ENCODE measurements at places on chromosomes 3 and 15.

DNA sequence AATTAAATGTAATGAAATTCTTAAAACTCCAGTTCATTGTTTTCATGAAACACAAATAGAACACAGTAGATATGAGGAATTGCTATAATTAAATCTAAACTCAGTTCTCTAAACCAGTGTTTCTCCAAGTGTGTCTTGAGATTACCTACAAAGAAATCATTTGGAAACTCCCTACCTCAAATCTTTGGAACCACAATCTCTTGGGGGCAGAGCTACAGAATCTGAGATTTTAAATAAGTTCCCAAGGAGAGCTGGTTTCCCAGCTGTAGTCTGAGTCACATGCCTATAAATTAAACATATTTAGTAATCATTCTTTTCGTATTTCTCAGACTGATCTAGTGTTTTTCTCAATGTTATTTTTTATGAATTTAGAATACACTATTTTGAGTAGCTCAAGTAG, 17.0 kb upstream of the ACTC1 start:
- DNase-seq, result no peak

DNA sequence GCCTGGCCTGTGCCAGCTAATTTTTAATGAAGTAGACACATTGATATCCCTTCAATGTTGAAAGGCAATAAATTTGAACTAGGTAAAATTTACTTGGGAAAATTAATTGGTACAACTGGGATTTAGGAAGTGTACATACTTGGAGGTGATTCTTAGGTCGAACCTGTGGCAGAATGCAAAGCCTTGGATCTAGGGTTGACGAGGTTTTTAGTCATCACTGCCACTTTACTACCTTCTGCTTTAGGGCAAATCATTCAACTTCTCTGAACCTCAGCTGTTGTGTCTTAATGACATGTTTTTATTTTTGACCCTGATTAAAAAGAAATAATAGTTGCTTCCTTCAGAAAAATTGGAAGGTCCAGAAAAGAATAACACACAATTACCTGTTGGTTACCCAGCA, 2.5 kb downstream of the APPL1 start:
- DNase-seq, result no peak

DNA sequence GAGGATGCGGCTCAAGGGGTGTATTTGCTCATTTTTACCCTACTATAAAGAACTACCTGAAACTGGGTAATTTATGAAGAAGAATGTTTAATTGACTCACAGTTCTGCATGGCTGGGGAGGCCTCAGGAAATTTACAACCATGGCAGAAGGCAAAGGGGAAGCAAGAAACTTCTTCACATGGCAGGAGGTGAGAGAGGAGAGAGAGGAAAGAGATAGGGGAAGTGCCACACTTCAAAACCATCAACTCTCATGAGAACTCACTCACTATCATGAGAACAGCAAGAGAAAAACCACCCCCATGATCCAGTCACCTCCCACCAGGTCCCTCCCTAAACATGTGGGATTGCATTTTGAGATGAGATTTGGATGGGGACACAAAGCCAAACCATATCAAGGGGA, 192.7 kb downstream of the DIPK2A start:
- no peak for DNase-seq

GRCh38 chr3:182424006-182424405, 369.3 kb upstream of the ATP11B start:
- DNase-seq, result no peak

- no peak for DNase-seq
These were observed 14.6 kb downstream of the LRIG1 start for GRCh38 chr3:66486202-66486601.

GRCh38 chr3:7854266-7854665, 647.4 kb upstream of the LMCD1 start:
- DNase-seq, result no peak

- DNase-seq, result no peak
These were observed 18.3 kb downstream of the MAP2K1 start for GRCh38 chr15:66405007-66405406.

DNA sequence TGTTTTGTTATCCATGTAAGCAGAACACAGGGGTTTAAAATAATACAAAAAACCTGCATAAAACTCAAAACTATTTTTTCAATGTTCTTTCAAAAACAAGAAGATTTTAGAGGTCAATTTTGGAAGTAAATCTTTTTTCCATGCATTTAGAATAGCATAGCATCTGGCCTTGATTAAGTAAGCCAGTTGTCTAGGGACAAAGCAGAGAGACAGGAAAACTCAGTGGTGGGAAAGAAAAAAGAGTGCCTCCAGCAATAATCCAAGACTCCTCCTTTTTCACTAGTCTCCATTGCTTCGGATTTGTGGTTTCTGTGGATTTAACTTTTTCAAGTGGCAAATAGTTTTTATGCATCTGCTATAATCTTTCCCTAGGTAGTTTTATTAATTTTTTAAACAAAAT, 88.9 kb downstream of the SUCNR1 start:
- no peak for DNase-seq

GRCh38 chr3:135238236-135238830, 443.3 kb downstream of the EPHB1 start:
- no peak for DNase-seq

DNA sequence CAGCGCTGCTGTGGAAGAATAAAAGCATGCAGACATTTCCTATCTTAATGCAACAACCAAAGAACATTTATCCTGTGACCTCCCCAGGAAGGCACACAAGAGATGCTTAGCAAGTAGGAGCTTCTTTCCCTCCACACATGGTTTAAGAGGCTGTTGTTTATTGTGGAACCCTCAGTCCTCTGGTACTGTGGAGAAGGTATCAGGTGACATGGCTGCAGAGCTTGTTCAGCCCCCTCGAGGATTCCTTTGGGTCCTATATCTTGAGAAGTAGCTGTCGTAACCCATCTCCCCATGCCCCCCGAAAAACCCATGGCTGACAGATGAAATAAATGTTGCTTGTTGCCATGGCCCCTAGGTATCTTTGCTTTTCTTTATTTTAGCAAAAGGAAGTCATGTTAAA, 20.3 kb upstream of the ETV5 start:
- no peak for DNase-seq

GRCh38 chr3:156433138-156433537, 121.8 kb downstream of the SSR3 start:
- no peak for DNase-seq

DNA sequence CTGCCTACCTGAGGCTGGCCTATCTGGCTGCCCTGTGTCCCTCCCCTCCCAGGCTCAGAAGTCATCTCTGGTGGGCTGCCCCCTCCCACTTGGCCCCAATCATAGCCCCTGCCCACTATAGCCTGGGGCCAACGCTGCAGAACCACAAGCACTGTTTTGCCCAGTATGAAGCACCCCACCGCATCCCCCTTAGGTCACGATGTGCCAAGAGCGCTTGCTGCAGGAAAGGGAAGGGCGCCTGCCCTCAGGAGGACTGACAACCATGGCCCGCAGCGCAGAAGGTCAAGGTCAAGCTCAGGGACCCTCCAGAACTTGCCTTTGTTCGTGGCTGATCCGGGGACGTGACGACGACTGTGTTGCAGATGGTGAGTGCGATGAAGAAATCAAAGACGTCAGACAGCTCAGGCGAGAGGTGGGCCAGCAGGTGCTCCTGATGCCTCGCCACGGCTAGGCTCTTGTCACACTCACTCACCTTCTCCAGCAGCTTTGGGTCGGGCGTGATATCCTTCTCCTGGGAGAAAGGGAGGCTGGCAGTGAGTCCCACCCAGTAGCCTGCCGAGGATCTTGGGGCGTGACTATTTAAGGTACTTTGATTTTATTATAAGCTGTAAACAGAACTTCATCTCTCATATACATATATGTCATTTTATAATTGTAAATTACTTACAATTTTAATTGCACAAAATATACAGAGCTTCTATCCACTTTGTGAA, 146.6 kb downstream of the ATP10A start:
- no peak for DNase-seq

DNA sequence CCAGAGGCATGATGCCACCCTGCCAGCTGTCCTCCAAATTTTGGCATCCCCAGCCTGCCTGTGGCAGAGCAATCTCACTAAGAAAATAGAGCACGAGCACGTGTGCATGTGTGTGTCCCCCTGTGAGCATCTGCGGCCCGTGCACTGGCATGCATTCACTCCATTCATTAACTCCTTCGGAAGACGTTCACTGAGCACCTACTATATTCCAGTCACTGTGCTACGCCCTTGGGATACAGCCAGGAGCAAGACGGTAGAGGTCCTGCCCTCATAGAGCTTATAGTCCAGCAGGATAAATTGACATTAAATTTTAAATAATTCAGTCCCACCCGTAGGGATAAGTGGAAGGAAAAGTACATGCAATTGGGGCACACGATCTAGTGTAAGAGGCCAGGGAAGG, 40.0 kb upstream of the HES1 start:
- no peak for DNase-seq

- DNase-seq, result no peak
These were observed 234.4 kb downstream of the XXYLT1 start for GRCh38 chr3:195036574-195036973.

DNA sequence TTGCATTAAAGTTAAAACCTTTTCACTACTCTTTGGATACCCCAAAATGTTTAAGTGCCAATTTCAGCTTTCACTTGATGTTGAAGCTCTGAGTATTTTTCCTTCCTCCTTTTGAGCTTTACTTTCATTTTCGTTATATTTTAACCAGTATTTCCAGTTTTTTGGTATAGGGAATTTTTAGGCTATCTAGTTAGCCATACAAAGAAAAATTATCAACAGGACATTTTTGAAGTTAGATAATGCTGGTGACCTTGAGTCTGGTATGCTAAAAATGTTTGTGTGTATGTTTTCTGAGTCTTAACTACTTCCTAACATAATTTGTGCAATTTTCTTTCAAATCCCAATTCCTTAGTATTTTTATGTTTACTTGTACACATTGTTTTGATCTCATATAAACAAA, 284.8 kb downstream of the OTOL1 start:
- no peak for DNase-seq

DNA sequence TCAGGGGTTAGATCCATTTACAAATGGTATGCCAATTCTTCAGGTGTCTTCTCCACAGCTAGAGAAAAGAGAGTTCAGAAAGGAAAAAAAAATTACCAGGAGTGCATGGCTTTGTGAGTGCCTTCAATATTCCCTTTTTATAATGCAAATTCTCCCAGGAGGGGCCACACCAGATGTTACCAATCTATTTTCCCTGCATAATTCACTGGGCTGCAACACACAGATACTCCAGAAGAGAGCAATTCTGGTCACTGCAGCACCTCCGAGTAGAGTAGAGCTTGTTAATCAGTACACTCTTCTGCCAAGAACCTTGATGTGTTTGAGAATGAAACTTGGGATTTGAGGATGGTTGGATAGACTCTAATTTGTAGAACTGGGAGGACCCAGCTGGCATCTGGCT, 80.7 kb upstream of the SPRED1 start:
- DNase-seq, result no peak

- no peak for DNase-seq
These were observed 6.0 kb downstream of the C3orf62 start for GRCh38 chr3:49271047-49271446.

DNA sequence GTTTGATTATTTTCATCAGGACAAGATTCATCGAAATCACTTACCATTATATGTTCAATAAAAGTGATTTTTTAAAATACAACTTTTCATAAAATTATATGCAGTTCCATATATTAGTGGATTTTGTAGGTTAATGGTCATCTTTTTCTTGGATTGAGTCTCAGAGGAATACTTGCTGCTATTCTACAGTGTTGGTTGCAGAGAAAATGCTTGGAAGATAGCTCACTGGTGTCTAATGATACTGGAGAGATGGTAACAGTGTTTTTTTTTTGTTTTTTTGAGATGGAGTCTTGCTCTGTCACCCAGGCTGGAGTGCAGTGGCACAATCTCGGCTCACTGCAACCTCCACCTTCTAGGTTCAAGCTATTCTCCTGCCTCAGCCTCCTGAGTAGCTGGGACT, 143.3 kb downstream of the TCF12 start:
- no peak for DNase-seq

DNA sequence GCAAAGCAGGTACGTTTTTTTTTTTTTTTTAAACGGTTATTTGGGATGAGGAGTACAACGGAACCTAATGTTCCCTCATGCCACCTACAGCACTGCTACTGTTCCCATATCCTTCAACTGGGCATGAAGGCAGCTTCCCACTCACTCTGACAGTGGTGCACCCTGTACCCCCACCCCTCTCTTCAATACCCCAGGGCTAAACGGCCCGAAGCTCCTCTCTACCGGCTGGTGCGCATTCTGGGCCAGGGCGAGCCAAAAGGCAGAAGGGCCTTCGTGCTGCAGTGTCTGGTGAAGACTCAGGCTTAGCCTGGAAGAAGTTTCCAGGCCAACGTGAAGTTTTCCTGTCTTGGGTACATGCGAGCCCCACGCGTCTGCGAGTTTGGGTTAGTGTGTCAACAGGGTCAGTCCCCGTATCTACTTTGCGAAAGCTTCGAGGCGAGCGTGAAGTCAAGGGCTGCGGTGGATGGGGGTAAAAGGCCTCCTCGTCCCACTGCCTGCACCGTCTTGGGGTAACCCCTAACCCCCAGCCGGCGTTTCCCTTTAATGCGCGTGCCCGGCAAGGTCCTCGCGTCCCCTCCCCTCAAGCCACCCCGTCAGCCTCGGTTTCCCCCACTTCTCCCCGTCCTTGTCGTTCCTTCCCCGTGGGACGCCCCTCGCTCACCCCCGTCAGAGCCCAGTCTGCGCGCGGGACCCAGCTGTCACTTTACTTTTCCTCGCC, 765 bp upstream of the UBE2E2 start:
- DNase-seq, result no peak

DNA sequence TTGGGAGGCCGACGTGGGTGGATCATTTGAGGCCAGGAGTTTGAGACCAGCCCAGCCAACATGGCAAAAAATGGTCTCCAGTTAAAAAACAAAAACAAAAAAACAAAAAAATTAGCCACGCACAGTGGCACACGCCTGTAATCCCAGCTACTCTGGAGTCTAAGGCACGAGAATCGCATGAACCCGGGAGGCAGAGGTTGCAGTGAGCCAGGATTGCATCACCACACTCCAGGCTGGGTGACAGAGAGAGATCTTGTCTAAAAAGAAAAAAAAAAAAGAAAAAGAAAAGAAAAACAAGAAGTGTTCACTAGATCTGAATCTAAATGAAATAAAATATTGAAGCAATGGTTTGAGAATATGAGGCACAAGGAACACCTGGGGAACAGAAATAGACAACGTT, 36.7 kb downstream of the SLC9A9 start:
- no peak for DNase-seq

GRCh38 chr15:84398763-84399701, 163.5 kb downstream of the GOLGA6L4 start:
- no peak for DNase-seq
